ENCODE measurements at places on chromosomes 3 and 15. TPM values are rescaled to one million over a fixed set of nuclear protein-coding genes. Genes with fewer than 3 reads are reported as not detected.

GRCh38 chr3:168532135-168532534 lies 436.4 kb upstream of the GOLIM4 start:
- no peak for DNase-seq

- no peak for DNase-seq
These were observed 805.3 kb upstream of the LMCD1 start for GRCh38 chr3:7696320-7696719.

COL6A6 gene
- polyA plus RNA-seq, result not detected

DNA sequence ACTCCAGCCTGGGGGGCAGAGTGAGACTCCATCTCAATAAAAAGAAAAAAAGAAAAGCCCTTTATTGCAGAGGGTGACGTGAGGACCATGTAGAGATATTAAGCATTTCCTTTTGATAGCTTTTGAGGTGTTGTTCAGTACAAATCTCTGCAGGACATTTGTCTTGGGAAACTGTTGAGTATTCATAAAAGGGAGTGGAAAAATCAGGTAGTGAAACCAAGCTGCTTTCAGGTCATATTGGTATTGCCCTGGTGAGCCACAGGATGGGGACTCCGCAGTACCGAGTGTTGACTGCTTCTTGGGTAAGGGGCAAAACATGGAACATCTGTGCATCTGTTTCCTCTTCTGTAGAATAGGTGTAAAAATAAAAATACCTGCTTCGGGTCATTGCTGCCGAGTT lies 9.9 kb downstream of the ITPR1 start:
- DNase-seq, result peak; percentile 82

- peak; percentile 64 for DNase-seq
These were observed 1.1 kb downstream of the TM6SF1 start for GRCh38 chr15:83108266-83109219.

DNA sequence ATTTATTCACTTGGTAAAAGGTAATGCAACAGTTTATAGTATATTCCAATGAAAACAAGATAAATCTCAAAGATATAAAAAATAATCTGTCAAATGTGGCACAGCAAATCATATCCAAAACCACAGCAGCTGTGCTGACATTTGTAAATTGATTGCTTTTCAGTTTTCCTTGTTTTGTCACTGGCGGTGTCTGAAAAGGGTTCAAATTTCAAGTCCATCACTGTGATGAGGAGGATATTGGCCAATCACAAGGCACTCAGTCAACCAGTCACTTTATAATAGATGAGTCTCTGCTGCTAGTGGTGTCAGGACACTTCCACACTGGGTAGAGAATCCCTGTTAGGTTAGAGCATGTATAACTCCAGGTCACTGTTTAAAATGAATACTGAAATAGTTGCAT lies 154.8 kb downstream of the SLC9A9 start:
- DNase-seq, result no peak

GRCh38 chr3:190773948-190774347 lies 88.5 kb downstream of the GMNC start:
- no peak for DNase-seq

DNA sequence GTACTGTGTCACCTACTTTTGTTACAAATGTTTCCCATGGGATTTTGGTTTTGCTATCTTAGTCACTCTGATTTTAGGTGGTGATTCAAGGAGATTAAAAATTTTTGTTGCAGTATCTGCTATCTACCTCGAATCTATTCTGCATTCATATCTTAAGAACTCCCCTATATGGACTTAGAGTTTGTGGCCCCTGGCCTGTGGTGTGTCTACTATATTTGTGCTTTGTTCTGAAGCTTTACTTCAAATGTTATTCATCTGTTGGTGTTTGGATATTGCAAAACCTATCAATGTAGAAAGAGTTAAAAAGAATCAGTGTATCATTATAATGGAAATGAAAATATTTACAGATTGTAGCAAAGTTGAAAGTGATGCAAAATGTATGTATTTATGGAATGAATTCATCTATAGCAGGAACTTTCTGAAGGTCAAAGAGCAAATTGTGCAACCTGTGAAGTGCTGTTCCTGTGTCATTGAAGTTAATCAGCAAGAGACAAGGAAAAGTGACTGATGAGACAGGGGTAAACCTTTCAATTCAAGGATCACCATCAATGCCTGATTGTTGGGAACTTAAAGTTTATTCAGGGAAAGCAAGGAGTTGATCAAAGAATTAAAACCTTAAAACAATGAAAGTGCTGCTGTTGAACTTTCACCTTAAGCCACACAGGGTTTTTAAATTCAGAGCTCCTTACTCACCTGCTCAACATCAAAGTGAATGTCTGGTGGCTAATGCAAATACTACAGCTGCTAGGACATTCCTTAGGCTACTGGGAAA lies 71.0 kb downstream of the SLMAP start:
- no peak for DNase-seq

DNA sequence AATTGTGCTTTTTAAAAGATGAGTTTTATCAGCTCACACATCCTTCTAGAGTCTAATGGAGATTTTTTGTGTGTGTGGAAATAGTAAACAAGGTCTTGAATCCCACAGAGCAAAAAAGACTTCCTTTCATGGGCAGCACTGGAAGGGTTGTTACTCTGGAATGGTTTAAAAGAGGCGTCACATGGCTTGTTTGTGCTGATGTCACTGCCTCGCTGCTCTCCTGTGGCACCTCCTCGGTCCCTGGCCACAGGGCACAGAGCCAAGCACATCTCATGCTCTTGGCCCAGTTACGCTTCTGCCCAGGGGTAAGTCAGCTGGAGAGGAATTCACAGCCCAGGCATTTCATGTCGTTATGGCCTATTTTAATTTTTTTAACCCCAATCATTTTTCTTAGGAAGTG lies 53.2 kb downstream of the PGPEP1L start:
- DNase-seq, result no peak

GRCh38 chr3:52400275-52400793 lies 44.6 kb downstream of the SEMA3G start:
- no peak for DNase-seq

DNA sequence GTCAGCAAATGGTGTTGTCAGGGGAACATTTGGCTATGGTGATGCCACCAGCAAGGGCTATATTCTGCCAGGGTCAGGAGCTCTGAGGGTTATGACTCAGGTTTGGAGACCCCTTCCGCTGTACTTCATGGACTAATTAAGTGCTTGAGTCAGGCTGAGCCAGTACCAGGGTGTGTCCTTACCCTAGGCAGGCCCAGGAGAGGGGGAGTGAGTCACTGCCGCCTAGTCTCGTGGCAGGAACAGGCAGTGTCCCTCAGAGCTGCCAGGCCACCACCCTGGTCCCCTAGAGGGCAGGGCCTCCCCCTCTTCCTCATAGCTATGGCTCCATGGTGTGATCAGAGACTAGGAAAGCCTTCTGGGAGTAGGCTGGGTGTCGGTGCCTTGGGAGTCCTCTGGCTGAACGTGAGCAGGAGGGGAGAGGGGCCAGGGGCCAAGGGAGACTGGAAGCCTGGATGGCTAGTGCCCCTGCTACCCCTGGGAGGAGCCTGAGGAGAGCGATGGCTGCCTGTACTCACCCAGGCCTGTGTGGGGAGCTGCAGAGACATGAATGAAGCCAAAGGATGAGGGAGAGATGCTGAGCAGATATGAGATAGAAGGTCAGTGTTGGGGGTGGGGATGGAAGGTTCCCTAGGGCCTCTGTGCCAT lies 10.6 kb downstream of the MAPKAPK3 start:
- DNase-seq, result no peak

DNA sequence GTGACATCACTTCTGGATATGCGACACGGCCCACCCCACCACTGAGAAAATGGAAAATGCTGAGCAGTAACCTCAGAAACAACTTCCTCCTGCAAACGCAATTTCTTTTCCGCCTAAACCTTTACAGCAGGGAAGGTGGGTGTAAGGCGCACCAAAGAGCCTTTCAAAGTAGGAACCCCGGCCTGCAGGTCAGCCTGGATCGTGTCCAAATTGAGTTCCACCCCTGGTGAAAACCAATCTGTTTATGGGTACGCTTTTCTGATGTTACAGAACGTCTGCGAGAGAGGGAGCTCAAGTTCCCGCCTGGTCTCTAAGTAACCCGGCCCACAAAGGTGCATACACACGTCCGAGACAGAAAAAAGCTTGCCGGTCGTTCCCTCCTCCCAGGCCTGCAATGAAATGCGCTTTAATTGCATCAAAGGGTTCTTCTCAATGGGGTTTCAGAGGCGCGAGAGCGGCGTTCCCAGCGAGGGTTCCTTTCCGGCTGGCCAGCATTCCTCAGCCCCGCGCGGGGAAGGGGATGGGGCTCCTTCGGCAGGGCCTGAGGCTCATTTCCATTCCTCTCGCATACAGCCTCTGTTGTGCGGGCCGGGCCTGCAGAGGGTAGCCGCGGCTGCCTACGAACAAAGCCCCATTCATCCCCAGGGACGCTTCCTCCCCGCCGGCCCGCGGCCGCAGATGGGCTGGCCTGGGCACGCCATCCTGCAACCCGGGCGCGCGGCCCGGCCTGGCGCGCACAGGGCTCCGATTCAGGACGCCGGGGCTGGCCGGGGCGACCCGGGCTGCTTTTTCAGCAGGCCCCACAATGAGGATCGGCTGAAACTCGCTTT lies 138.1 kb downstream of the TMCO5A start:
- peak; percentile 66 for DNase-seq

GRCh38 chr3:157530637-157531300 lies 27.6 kb upstream of the VEPH1 start:
- DNase-seq, result no peak

DNA sequence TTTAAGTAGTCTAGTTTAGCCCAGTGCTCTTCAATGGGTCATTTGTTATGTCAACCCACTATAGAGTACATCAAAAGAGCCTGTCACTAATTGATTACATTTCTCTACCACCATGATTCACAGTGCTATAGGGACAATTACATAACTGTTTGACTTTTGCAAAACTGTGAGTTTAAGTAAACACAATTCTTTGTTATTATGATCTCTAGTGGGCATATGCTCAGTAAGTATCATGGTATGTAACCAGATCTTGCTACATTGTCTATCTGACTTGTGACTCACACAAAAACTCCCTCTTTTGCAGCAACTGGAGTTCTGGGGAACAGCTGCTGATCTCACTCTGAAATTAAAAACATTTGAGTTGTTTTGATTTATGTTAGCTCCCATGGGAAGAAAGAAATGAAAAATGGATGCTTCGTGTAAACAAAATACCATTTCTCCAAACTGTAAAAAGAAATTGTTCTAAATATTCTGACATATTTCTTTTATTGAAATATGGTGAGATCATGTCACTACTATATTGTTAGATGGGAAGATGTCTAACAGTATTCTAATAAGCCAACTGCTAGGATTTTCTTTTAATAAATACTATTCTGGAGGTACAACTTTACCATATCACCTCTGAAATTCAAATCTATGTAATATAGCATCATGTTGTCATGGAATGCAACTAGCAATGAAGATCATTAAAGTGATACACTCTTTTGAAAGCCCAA lies 470.4 kb downstream of the ROBO1 start:
- no peak for DNase-seq

- no peak for DNase-seq
These were observed 47.6 kb downstream of the TXNRD3 start for GRCh38 chr3:126607214-126607908.

- no peak for DNase-seq
These were observed 143.4 kb downstream of the FNDC3B start for GRCh38 chr3:172182797-172183196.

GABRG3 gene
- not detected for polyA plus RNA-seq

- DNase-seq, result no peak
These were observed 972.2 kb downstream of the SQOR start for GRCh38 chr15:46607077-46607476.

STX19 gene
- not detected for polyA plus RNA-seq

ATP13A4 gene
- 2.6 TPM for polyA plus RNA-seq

GRCh38 chr3:129606636-129607390 lies at the start of gene PLXND1:
TSS of gene PLXND1 (minus strand) at chr3:129606676. CDS start at chr3:129606639, 37 bp downstream.
- peak; percentile 57 for DNase-seq

DNA sequence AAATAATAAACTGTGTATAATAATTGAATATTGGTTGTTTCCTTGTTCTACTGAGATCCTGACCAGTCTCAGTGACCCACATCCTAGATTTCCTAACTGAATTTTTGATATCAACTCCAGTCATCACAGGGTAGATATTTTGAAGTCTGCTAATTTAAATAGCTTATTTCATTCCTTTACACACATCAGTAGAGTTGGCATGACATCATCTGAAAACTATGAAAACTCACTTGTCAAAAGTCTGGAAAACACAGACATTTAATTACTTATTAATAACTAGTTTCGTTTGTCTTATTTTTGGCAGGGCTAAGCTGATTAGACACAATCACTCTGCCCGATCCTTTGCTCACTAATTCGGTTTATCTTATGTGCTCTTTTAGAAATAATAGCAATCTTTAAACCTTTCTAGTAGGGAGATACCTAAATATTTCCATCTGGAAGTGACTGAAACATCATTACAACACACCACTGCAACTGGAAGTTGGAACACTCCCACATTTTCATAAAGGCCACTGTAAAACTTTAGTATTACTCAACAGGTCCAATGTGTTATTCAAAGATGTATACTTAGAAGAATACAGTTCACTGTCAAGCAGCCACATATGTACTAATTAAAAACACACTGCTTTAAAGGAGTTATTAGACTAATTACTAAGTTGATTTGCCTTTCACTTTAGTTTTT lies 198.4 kb upstream of the ZNF717 start:
- no peak for DNase-seq

LARP6 gene
- not detected for polyA plus RNA-seq

GRCh38 chr15:51200792-51201191 lies 106.1 kb upstream of the TNFAIP8L3 start:
- DNase-seq, result no peak

All from B cell (primary cell).